ENCODE measurements at places on chromosomes 4 and X.

- no peak for DNase-seq
These were observed 7.4 kb downstream of the ABLIM2 start for GRCh38 chr4:8151165-8151650.

DNA sequence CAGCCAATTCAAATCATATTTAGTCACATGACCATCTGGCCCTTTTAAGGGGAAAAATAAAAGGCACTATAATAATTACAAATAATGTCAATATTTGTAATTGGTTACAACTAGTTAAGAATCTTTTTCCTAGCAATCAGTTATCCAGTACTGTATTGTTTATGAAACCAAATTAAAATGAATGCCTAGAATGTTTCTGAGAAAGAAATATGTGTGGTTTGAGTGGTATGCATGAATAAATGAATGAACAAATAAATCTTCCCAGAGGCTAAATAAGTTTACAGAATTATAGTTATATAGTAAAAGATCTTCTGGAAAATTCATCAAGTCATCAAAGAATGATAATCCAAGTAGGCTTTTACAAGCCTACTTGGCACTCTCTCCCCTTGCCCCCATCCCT, 55.8 kb upstream of the F8A3 start:
- no peak for DNase-seq

GRCh38 chr4:81039351-81039972, 9.0 kb downstream of the BMP3 start:
- no peak for DNase-seq

DNA sequence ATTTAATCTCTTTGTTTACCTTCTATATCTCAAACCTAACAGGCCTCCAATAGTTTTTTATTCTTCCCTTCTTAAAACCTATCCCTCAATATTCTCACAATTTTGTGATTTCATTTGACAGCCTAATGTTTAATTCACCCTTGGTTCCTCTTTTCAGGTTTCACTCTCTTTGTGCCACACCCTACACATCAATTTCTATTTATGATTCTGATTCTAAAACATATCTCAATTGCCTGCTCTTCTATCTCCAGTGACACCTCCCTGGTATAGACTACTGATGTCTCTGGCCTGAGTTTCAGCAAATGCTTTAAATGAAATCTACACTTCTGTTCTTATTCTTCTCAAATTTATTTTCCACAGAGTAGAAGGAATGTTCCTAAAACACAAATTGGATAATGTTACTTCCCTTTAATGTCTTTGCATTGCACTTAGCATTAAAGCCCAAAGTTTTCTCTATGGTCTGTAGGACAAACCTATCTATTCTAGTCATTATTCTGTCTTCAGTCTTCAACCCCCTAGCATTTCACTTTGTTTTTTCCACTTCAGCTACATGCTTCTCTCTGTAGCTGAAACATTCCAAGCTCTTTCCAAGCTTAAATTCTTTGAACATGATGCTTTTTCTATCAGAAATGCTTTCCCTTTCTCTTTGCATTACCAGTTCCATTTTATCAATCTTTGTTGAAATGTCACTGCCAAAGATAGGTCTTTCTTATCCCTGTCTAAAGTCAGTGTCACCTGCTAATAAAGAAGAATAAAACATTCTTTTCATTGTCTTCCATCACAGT, 622.0 kb downstream of the CENPC start:
- no peak for DNase-seq

DNA sequence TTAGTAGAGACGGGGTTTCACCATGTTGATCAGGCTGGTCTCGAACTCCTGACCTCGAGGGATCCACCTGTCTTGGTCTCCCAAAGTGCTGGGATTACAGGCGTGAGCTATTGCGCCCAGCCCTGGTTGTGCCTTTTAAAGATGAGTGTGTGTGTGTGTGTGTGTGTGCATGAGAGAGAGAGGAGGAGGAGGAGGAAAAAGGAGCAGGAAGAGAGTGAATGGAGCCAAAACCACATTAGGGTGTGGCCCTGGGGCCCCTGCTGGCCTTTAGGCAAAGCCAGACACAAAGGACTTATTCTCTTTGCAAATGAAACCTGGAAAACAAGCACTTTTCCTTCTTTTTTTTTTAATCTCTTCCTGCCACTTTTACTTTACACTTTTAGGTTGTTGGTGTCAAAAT, 48.2 kb upstream of the KLF3 start:
- no peak for DNase-seq

DNA sequence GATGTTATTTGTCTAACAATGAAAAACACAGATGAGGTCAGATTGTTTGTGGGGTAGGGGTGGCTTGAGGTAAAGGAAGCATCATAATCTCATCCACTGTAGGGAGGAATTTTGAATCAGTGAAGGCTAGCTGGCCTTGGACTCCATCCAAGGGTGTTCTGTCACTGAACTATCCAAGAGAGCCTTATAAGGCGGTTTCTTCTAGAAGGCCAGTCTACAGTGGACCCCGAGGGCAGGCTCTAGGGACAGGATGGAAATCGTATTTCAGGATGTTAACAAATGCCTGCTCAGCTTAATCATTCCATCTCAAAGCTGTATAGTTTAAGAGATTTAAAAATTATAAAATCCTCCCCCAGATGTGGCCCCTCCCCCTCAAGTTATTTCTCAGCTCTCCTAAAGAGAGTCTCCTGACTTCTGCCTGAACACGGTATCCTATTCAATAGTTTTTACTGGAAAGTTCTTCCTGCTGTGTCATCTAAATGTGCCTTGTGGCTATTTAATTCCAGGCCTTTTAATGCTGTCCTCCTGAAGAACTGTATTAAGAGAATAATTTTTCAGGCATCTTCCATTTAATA, 8.0 kb downstream of the IGFBP7 start:
- DNase-seq = no peak

- DNase-seq = no peak
These were observed 78.8 kb upstream of the BANK1 start for GRCh38 chr4:101711590-101712260.

DNA sequence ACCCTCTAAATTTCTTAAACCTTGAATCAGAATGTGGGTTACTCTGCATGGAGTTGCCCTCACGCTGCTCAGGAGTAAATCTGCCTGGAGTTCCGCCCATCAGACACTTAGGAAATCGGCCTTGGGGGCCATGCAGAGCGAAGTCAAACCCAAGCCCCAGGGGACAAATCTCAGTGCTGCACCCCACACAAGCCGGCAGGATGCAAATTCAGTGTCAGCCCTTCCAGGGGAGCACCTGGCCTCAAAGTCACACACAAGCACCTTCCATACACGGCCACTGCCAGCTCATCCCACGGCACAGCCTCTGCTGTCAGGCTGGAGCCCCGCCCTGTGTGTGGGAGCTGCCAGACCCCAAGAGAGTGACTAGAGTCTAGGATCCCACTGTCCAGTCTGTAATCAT, 27.4 kb downstream of the RNF212 start:
- DNase-seq = no peak

DNA sequence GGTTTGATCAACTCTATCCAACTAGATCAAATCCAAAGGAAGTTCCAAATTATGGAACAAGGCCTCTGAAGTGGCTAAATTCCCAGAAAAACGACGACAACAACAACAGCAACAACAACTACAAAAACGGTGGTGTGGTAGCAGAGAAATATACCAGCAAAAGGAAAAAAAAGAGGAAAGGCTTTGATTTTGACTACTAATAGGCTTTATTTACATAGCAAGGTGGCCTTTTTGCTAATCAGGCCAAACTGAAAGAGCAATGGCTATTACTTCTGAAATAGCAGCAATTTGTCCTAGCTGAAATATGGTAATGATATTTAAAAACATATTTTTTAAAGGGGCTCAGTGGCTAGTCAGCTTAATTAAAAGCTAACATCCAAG, 40.8 kb upstream of the TMPRSS11E start:
- DNase-seq = no peak

DNA sequence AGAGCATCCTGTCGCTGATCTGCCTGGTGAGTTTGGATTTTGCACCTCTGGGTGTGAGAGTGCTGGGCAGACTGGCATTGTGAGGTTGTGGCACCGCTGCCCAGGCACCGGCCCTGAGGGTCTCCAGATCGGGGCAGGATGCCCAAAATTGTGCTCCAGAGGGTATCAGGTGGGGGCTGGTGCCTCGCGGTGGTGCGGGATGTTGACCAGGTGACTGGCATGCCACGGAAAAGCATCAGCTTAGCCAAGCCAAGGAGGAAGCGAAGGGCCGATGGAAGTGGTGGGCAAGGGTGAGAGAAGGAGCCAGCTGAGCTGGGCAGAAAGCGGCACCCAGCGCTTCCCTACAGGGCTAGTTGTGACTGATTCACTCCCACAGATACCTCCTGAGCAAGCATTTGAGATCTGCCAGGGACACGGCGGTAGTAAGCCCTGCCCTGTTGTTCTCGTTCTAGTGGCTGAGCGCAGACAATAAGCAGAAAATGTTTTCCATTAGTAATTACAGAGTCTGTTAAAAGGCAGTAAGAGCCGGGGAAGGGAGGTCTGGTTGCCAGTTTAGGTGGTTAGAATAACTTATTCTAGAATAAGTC, 809 bp downstream of the ZFP92 start:
- DNase-seq = no peak

DNA sequence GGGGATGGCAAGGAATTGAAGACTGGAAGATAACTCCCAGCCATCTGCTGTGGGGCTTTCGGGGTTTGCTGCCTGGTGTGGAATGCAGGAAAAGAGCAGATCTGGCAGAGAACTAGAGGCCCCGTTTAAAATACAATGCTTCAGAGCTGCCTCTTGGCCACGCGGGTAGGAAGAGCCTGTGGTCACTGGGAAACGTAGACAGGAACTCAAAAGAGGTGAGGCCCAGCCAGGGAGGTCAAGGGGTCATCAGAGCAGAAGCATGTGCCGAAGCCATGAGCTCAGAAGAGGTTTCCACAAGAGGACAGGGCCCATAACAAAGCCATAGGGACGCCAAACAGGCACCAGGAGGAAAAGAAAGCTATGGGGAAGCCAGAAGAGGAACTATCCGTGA, 14.5 kb upstream of the STS start:
- no peak for DNase-seq
